ENCODE measurements at places on chromosomes 3 and 15. TPM values are rescaled to one million over a fixed set of nuclear protein-coding genes. Genes with fewer than 3 reads are reported as not detected.

The KIF15 gene
- 16.0 TPM for total RNA-seq

The SLC2A2 gene
- total RNA-seq, result not detected

DNA sequence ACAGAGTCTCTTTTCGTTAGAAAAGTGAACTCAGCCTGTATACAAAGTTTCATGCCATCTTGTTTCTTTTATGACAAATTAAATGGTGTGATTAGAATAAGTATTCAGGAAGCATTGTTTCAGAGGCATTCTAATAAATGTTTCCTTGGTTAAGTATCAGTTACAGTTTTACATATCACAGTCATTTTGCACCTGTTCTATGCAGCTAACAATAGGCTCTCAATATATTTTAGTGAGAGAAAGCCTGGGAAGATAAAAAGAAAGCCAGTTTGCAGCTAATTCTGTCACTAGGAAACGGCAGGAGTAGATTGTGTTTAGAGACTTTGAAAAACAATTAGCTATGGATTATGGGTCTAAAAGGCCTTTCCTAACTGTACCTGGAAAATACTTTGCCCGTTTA, 252.8 kb downstream of the ZIC1 start:
- DNase-seq, result no peak

- DNase-seq, result no peak
Observed at GRCh38 chr15:82792068-82792467, 13.8 kb downstream of the FSD2 start.

GRCh38 chr3:125479091-125479490, 40.9 kb downstream of the SNX4 start:
- DNase-seq, result no peak

GRCh38 chr15:65292938-65293518, 2.8 kb upstream of the RNU5A-1 start:
- DNase-seq, result no peak

- peak; percentile 48 for DNase-seq
Observed at GRCh38 chr3:112303764-112304325, 9.8 kb upstream of the SLC9C1 start.

The SKOR1 gene
- total RNA-seq, result 4.9 TPM

- DNase-seq, result no peak
Observed at GRCh38 chr15:25368850-25369249, 70.0 kb downstream of the UBE3A start.

GRCh38 chr15:89430530-89431341, 65.6 kb downstream of the RHCG start:
- peak; percentile 85 for DNase-seq

The ZIC4 gene
- total RNA-seq, result not detected

DNA sequence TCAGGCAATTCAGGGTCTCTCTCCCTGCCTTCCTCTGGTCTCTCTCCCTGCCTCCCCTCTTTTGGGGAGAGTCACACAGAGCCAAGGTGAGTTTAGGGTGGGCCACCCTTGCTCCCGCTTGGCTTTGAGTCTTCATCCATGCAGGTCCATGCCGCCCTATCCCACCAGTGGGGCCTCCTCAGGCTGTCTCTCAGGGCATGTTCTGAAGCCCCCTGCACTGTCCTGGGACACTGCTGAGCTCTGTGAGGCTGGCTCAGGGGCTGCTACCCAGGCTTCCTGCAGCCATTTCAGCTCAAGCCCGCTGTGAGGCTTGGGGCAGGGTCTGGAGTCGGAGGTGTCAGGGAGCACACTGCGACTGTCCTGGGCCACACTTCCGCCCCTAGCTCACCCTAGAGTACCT, 203.1 kb downstream of the SSR3 start:
- DNase-seq, result no peak

The IGF2BP2 gene
- 40.1 TPM for total RNA-seq

DNA sequence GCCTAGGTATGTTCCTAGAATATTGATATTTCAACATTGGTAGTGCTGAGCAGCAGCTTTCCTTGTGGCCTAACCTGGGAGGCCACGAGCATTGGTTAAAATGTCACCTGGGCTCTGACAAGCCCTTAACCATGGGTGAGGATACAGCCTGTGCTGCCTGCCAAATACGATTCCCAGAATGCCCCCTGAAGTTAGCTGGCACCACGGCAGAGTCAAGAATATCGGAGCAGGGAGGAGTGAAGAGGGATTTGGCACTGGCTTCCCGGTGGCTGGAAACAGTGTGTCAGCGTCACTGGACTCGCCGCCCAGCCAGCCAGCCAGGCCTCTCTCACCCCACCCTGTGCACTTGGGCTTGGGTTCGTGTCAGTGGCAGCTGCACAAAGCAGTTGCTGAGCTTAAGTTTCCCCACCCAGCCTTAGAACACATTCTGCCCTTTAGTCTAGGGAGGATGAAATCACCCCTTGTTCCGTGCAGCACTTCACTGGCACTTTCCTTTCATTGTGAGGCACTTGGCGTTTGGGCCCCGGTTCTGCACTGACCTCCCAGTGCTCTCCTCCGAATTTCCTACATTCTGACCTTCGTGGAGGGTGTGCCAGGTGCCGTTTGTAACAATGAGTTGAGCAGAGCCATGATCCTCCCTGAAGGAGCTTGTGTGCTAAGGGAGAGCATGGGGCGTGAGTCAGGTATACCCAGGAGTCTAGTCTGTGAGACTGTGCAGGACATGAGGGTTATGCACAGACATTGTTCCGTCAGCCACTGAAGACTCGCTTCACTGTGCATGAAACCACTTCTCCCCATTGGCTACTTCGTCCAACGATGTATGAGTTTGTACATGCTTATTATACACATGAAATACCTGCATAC, 152.8 kb upstream of the BHLHE40 start:
- peak; percentile 86 for DNase-seq

- no peak for DNase-seq
Observed at GRCh38 chr3:172319595-172319994, 128.7 kb downstream of the GHSR start.

DNA sequence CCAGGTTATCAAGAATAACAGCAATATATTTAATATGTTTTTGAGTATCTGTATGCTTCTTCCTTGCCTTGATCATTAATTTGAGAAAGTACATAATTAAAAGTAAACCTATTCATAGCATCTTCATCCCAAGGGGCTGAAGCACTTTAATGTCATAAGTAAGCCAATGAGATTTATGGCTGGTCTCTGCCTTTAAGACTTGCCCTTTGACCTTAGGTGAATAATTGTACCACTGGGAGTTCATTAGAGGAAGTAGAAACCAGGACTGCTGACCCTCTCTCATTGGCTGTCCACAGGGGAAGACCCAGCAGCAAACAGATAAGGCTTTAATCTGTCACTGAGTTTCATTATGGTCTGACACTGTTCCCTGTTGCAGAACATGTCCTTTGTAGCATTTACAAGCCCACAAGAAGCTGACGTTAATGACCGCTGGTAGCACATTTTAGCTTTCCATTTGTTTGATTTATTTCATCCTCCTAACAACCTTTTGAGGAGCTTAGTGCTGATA, 16.3 kb upstream of the ERC2 start:
- no peak for DNase-seq

- DNase-seq, result peak; percentile 98
Observed at GRCh38 chr15:80072285-80072994, 13.0 kb downstream of the ZFAND6 start.

The NIT2 gene
- total RNA-seq, result 35.4 TPM

DNA sequence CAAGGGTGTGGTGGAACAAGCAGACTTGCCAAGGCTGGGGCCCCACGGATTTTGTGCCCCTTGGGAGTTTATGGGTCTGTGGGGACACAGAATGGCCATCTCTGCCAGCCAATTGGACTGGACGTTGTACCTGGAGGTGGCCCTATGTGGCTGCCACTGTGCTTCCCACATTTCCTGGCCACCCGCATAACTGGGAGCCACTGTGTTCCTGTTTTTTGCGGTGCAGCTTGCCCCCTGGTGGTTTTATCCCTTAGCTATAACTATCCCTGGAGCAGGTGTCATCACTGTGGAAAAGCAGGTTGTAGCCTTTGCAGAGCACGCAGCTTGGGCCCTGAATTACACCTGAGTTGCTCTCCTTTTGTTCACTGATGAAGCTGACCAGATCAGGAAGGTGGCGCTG, 306.3 kb downstream of the ZPLD1 start:
- no peak for DNase-seq

DNA sequence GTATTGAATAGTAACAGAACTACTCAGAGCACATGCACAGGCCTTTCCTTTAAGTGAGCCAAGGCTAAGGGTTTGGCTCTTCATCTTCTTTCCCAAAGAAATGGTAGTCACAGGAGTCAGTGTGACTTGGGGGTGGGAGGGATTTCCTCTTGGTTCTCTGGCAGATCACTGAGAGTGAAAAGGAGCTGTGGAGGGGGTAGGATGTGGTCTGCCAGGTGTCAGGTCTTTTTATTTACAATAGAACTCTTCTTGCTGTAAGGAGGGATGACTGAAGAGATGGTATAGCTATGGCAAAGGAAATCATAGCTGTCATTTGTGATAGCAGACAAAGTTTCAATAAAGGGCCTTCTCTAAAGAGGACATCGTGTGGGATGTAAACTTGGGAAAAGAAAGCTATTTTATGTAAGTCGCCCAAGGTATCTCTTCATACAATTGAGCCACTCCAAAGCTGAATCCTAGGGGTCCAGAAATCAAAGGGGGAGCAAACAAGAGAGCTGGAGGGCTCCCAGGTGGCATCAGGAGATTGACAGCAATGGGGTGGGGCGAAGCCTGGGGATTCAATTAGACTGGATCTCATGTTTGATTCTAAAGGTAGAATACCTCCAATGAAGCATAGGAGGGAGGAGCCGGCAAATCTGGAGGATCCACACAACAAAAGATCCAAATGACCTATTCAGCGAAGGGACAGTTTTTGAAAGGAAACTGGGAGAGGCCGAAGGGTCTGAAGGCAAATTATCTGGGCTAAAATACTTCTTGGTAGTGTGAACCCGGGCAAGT, 20.0 kb upstream of the CHD2 start:
- DNase-seq, result no peak

The SLC12A1 gene
- total RNA-seq, result not detected

GRCh38 chr3:10577486-10577885, 72.1 kb upstream of the ATP2B2 start:
- no peak for DNase-seq

DNA sequence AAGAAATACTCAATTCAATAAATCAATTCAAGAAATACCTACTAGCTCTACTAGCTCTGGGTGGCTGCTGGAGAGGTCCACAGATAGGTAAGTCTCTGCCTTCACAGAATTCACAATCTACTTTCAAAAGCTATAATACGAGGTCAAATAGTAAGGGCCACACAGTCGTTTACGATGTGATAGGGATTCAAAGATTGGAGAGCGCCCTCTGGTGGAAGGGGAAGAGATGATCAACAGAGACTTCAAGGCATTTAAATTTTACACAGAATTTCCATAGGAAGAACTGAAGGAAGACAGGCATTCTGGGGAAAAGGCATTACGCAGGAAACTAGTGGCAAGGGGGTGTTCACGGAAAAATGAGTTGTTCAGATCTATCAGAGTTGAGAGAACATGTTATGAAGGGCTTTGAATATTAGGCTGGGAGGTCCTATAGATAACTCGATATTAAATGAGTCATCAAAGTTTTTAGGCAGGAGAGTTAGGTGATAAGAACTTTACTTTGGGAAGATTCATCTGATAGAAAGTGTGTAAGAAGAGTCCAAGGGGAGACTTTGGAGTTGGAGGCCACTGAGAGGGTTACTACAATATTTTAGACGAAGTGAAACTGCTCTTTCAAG, 128.8 kb downstream of the FRMD5 start:
- peak; percentile 43 for DNase-seq

GRCh38 chr3:177229791-177230190, 32.5 kb upstream of the TBL1XR1 start:
- DNase-seq, result no peak

The STRIT1 gene
- total RNA-seq, result not detected

The CHP1 gene
- 107 TPM for total RNA-seq

GRCh38 chr15:88981244-88982215, 68.4 kb upstream of the MFGE8 start:
- no peak for DNase-seq

- no peak for DNase-seq
Observed at GRCh38 chr3:188869628-188870027, 302.1 kb upstream of the TPRG1 start.

The MYO1E gene
- 3.6 TPM for total RNA-seq

The FBLN2 gene
- total RNA-seq, result 5.0 TPM

The KLF15 gene
- 8.7 TPM for total RNA-seq

The TUSC7 gene
- not detected for total RNA-seq

- DNase-seq, result no peak
Observed at GRCh38 chr3:169147238-169148008, 516.1 kb downstream of the MECOM start.

The DPP8 gene
- total RNA-seq, result 13.6 TPM

Measured in G401 (cell line).